ENCODE measurements at places on chromosomes 1 and 21. TPM values are rescaled to one million over a fixed set of nuclear protein-coding genes. Genes with fewer than 3 reads are reported as not detected.

The E2F2 gene
- total RNA-seq, result 4.2 TPM

The CFHR5 gene
- not detected for total RNA-seq

The PGBD5 gene
- 11.3 TPM for total RNA-seq

The SUSD4 gene
- total RNA-seq, result 12.1 TPM

The PCBP3 gene
- 72.0 TPM for total RNA-seq

The TRPM2 gene
- total RNA-seq, result 3.0 TPM

The NTNG1 gene
- total RNA-seq, result 19.1 TPM

The ZNF593OS gene
- total RNA-seq, result 41.3 TPM

The ZSCAN20 gene
- total RNA-seq, result 19.5 TPM

The APOBEC4 gene
- total RNA-seq, result not detected

The YOD1 gene
- total RNA-seq, result 20.8 TPM

The TMEM240 gene
- total RNA-seq, result 12.0 TPM

The TMEM82 gene
- not detected for total RNA-seq

The SERTAD4 gene
- total RNA-seq, result 9.3 TPM

The TNNI3K gene
- total RNA-seq, result 4.1 TPM

The PROK1 gene
- total RNA-seq, result not detected

The HMGCS2 gene
- 0.44 TPM for total RNA-seq

The KCNJ9 gene
- total RNA-seq, result 4.1 TPM

The PTPRC gene
- 12.3 TPM for total RNA-seq

The TMEM59 gene
- 174 TPM for total RNA-seq

The SLC2A1 gene
- 1,089 TPM for total RNA-seq

The BSND gene
- total RNA-seq, result not detected

The KIF26B gene
- total RNA-seq, result 10.1 TPM

The KCNE2 gene
- not detected for total RNA-seq

The CFH gene
- 98.1 TPM for total RNA-seq

The ASPM gene
- 20.5 TPM for total RNA-seq

The OR2T11 gene
- total RNA-seq, result not detected

The LRRN2 gene
- 20.6 TPM for total RNA-seq

The RGSL1 gene
- total RNA-seq, result not detected

The FMO4 gene
- 5.7 TPM for total RNA-seq

The FBXO2 gene
- 1.8 TPM for total RNA-seq

The PCP4 gene
- total RNA-seq, result 47.6 TPM

The EPHA10 gene
- total RNA-seq, result 9.4 TPM

The SYPL2 gene
- 5.3 TPM for total RNA-seq
